NCI-H2029 (cell line): ENCODE measurements at places on chromosomes 2 and 18.

DNA sequence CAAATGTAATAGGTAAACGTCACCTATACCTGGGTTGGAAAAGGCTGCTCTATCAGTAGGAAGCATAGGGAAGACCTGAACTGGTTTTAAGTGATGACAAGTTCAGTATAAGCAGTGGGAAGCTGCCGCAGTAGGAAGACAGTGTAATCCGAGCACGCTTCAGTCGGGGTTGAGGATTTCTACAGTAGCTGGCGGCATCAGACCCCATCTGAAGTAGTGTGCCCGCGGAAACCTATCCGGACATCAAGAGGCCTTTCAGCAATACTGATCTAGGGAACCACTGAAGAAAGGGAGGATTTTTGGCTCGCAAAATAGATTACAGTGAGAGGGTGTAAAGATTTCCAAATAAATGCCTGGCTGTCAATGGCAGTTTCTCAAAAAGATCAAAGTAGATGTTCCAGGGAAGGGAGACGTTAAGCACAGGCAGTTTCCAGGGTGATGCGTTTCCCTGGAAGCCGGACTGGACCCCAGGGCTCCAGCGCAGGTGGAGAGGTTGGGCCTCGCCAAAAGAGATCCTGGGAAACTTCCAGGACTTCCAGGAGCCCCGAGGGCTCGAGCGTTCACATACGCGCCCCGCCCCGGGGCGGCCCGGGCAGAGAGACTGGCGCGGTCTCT is 5.3 kb downstream of the LOXL3 start:
- DNase-seq, result no peak

DNA sequence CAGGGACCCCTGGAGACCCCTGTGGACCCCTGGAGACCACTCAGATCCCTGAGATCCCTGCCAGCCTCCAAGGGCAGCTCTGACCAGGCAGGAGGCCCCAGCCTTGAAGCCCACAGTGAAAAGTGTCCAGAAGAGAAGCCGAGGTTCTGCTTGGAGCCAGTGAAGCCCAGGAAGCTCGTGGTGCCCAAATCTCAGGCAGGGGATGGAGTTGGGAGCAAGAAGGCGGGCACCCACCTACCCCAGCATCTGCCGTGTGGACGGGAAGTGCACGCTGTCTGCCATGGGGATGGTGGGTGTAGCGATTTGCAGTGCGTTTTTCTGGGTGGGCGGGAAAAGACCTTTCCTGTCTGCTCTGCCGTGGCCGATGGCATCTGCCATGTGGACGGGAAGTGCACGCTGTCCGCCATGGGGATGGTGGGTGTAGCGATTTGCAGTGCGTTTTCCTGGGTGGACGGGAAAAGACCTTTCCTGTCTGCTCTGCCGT is 120.6 kb upstream of the CTDP1 start:
- no peak for DNase-seq

- DNase-seq, result peak; percentile 96
Observed at GRCh38 chr2:88659538-88659915, 31.9 kb upstream of the RPIA start.

GRCh38 chr2:101967826-101968513 is 23.8 kb upstream of the IL1R2 start:
- no peak for DNase-seq

DNA sequence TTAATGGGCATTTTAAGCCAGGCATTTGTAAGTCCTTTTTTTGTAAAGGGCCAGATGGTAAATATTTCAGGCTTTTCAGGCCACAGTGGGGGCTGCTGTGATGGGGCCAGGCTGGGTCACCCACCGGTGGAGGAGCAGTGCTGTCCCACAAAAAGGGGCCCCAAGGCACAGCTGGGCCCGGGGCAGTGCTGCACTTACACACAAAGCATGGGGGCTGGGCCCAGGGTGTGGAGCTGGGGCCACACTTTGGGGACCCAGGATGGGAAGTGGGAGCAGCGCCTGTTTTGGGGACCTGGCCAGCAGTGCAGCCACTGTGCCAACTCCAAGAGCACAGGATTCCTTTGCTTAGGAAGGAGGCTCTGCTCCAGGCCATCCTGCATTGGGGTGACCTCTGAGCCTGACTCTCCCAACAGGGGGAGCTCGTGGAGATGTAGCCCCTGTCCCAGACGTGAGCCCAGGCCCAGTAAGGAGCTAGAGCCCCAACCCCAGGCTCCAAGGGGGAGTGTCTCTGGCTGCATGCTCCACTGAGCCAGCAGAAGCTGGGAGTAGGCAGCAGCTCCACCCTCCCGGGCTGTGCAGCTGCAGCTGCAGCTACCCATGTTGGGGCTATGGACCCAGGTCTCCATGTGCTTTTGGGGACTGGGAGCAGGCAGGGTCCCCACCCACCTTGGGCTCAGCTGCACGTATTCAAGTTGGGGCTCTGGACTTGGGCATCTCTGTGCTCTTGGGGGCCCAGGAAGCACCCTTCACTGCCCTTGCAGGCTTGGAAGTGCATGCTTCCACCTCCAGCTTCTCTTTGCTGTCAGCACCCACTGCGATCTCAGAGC is 1036.5 kb upstream of the CNTNAP5 start:
- no peak for DNase-seq

DNA sequence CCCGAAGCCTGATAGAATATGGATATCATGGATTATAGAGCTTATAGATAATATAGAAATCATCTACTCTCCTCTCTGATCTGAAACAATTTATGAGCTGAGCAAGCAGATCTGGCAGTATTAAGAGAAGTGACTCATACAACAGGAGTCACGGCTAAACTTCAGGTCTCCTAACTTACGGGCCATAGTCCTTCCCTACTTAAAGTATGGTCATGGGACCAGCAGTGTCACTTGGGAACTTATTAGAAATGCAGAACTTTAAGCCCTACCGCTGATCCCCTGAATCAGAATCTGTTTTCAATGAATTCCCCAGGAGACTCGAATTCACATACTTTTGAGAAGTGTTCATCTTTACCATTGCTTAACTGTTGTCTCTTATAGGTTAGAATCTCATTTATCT is 195.7 kb upstream of the FANCL start:
- DNase-seq, result no peak

DNA sequence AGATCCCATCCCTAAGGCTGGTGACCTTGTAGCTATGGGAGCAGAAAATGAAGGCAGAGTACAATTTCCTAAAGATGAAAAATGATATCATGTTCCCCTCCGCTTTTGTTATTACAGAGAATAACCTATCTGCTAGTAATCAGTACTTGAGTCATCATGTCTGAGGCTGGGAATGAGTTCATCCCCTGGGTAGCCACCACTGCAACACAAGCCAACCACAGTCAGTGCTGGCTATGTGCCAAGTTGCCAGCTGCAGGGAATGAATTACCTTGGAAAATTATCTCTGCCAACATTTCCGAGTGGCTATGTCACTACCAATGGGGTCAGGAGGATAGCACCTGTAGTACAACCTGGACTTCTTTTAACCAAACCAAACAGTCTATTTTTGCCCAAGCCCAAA is 1094.7 kb upstream of the DDX18 start:
- DNase-seq, result peak; percentile 58
